CD4-positive, alpha-beta T cell treated with Interleukin-4 for 1 hour (primary cell): ENCODE measurements at places on chromosomes 12 and 14.

GRCh38 chr14:54486685-54487084 lies 2.1 kb downstream of the GMFB start:
- DNase-seq: no peak

DNA sequence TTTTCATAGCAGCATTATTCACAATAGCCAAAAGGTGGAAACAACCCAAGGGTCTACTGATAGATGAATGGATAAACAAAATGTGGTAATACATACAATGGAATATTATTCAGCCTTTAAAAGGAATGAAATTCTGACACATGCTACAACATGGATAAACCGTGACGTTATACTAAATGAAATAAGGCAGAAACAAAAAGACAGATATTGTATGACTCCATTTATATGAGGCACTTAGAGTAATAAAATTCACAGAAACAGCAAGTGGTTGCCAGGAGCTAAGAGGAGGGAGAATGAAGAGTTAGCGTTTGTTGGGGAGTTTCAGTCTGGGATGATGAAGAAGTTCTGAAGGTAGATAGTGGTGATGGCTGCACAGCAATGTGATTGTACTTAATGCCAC lies 76.6 kb downstream of the DCAF5 start:
- no peak for DNase-seq

DNA sequence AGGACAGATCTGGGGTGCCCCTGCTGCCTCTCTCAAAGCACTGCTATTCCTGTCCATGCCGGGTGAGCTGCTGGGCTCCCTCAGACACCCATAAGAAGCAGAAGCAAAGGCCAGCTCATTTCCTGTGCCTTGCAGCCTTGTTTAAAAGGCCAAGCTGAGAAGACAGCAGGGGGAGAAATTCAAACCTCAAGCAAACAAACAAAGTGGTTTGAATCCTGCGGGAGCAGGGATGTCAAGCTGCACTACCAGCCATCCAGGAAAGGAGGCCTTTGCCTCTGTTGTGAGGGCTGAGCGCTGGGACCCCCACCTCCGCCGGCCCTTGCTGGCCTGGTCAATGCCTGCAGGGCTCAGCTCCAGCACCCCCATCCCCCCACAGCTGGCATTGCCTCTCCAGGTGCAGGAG lies 176.5 kb downstream of the PIWIL1 start:
- DNase-seq: no peak

DNA sequence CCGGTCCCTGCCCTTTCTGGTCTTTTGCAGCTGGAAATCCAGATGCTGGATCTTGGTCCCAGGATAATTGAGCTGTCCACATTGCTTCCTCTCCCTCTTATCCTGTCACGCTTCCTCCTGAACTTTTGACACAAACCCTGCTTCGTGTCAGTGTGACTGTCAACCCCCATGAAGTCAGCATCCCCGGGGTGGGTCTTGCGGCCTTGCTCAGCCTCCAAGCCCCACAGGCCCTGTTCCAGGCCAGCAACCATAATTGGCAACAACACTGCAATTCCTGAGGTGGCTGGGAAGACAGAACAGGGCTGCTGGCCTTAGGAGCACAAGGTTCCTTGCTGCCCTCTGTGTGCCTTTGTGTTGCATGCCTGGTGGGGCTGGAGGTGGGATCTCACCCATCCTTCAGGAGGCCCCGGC lies 74.9 kb downstream of the NTF3 start:
- no peak for DNase-seq

DNA sequence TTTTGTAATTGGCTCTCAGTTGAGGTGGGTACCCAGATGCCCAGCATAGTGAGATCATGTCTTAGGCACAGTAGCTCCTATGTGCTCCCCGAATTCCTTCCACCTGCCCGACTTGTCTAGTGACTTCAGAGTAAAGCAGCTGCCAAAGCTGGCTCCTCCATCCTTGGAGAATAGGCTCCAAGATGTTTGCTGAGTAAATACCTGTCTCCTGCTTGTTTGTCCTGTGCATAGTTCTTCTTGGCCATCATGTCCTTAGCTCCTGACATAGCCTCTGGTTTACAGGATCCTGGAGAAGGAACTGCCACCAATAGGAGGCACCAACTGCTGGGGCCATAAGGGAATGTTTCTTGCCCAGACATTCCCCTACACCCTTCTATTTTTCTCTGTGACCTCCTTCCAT lies 52.6 kb upstream of the CISTR start:
- no peak for DNase-seq

GRCh38 chr12:71627438-71628002 lies 36.1 kb downstream of the ZFC3H1 start:
- no peak for DNase-seq

GRCh38 chr12:79763766-79764452 lies 73.1 kb upstream of the PAWR start:
- no peak for DNase-seq

DNA sequence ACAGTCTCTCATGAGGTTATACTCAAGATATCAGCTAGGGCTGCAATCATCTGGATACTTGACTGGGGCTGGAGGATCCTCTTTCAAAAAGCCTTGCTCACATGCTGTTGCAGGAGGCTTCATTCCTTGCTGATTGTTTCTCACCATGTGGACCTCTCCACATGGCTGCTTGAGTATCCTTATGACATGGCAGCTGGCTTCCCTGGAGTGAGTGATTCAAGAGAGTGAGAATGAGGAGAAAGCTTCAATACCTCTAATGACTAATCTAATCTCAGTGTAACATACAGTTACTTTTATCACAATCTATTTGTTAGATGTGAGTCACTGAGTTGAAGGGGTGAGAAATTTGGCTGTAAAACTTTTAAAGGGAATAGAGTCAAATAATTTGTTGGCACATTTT lies 14.4 kb upstream of the SDR39U1 start:
- DNase-seq: no peak

DNA sequence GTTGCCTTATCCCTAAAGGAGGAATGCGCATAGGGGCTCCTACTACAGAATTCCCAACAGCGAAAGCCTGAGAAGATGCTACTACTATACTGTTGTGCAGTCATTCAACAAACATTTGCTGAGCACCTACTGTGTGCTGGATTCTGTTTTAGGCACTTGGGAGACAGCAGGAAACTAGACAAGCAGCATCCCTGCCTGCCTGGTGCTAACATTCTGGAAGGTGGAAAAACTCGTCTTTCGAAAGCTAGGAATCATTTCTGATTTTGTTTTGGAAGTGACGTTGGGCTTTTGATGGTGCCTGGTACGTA lies 131.5 kb upstream of the NCOR2 start:
- DNase-seq: no peak

- DNase-seq: no peak
These were observed 260.6 kb upstream of the GARIN6 start for GRCh38 chr12:99386907-99387306.

- DNase-seq: no peak
These were observed 25.2 kb downstream of the LTBP2 start for GRCh38 chr14:74586681-74587362.

GRCh38 chr12:132392389-132393244 lies 63.2 kb upstream of the GALNT9 start:
- no peak for DNase-seq
